Upper lobe of left lung (tissue), 6 donors: ENCODE measurements at places on chromosomes 12 and 14. TPM values are rescaled to one million over a fixed set of nuclear protein-coding genes. Genes with fewer than 3 reads are reported as not detected.

GRCh38 chr12:85673921-85674420 is 162.2 kb downstream of the RASSF9 start:
- H3K27me3 ChIP-seq: no peaks in the 10 kb centered on the region
- H3K4me3 ChIP-seq: no peak overlapping the region
- no peaks in the 10 kb centered on the region for H3K36me3 ChIP-seq
- H3K4me1 ChIP-seq: no peaks in the 10 kb centered on the region

DNA sequence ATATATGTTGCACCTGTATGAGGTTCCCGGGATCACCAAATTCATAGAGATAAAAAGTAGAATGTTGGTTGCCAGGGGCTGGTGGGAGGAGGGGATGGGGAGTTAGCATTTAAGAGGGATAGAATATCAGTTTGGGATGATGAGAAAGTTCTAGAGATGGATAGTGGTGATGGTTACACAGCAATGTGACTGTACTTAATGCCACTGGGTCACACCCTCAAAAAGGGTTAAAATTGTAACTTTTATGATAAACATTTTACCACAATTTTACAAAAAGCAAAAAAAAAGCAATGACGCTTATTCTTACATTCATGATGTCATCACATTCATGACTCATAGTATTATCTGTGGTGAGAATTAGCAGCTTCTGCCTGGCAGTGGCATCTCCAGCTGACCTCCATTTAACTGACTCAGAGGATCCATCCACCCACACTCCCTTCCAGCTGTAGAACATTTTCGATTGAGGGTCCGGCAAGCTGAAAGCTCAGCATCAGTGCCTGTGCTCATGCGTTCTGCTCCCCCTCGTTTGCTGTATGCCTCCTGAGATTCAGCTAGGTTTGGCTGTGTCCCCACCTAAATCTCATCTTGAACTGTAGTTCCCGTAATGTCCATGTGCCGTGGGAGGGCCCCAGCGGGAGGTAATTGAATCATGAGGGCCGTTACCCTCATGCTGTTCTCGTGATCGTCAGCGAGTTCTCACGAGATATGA is 64.8 kb upstream of the TMEM260 start:
- no peaks in the 10 kb centered on the region for H3K27me3 ChIP-seq
- H3K27ac ChIP-seq: no peak overlapping the region
- no peaks in the 10 kb centered on the region for H3K4me1 ChIP-seq
- no peak overlapping the region for H3K4me3 ChIP-seq
- H3K36me3 ChIP-seq: no peaks in the 10 kb centered on the region

The SLC6A15 gene
- total RNA-seq: not detected

DNA sequence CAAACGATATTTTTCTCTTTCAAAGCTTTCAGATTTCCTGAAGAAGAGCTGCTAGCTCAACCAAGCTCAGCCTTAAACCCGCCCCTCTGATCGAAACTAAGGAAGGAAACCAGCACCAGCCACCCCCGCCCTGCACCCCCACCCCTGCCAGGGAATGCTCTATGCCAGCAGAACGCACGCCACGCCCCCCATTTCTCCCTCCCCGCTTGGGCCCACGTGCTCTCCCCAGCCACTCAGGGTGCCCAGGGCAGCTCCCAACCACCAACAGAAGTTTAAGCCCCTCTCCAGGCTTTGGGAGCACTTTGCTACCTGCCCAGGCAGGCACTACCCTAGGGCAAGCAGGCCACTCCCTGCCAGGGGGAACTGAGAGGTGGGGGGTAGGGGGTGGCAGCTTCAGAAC is 18.8 kb upstream of the KRT78 start:
- no peak overlapping the region for H3K4me3 ChIP-seq
- H3K27me3 ChIP-seq: no peaks in the 10 kb centered on the region
- no peak overlapping the region for H3K27ac ChIP-seq
- peak; percentile 85 for DNase-seq
- peaks cover 29% of the 10 kb centered on the region for H3K4me1 ChIP-seq
- no peaks in the 10 kb centered on the region for H3K36me3 ChIP-seq

DNA sequence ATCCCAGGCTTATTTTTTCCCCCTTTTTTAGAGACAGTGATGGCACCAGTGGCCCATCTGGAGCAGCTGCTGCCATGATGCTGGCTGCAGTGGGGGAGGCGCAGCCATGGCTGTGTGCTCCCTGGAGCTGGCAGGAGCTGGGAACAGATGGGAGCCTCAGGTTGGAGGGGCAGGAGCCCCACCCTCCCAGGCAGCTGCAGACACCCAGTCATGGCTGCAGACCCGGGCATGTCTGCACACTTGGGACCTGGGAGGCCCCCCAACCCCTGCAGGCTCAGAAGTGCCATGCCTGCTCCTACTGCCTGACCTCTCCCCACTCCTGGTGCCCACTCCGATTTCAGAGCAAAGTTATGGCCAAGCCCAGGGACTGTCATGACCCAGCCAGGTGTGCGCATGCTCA is 25.1 kb downstream of the CDKL1 start:
- no peak overlapping the region for H3K27ac ChIP-seq
- peak; percentile 50 for DNase-seq
- no peaks in the 10 kb centered on the region for H3K4me1 ChIP-seq
- H3K4me3 ChIP-seq: no peak overlapping the region
- no peaks in the 10 kb centered on the region for H3K36me3 ChIP-seq

DNA sequence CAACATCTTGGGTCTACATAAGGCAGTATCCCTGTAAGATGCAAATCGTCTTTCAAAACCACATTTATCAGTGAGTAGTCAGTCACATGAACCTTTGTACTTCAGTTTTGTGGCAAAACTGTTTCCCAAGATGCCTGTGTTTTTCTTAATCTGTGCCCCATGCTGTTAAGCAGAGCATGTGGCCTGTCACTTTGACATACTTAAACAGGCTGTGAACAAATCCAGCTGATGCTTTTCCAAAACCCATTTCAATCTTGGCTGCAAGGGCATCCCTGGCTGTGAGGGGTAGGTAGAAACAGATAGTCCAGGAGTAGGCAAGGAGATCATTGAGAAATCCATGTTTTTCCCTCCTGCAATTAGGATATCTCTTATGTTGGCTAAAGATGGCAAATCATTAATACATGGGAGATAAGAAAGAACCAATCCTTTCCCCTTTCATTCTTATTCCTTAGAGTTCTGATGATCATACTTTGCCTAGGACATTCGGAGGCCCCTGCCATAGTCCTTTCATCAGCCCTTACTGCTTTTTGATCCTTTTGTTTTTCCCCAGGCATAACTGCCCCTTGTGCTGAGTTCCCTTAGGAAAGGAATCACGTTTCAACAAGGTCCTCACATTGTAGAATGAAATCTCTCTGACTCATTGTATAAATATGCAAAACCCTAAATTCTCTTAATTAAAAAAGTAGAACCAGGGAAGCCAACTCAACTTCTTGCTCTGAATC is 121.1 kb upstream of the EEA1 start:
- H3K4me3 ChIP-seq: no peak overlapping the region
- no peaks in the 10 kb centered on the region for H3K4me1 ChIP-seq
- H3K36me3 ChIP-seq: no peaks in the 10 kb centered on the region
- H3K27ac ChIP-seq: no peak overlapping the region
- H3K27me3 ChIP-seq: no peaks in the 10 kb centered on the region

GRCh38 chr14:69715725-69716477 is 51.0 kb upstream of the SRSF5 start:
- H3K36me3 ChIP-seq: peaks cover 25% of the 10 kb centered on the region
- peaks cover 84% of the 10 kb centered on the region for H3K4me1 ChIP-seq
- peak overlapping the region; percentile 78 for H3K27ac ChIP-seq
- no peak overlapping the region for H3K4me3 ChIP-seq
- DNase-seq: no peak
- no peaks in the 10 kb centered on the region for H3K27me3 ChIP-seq

GRCh38 chr12:101826766-101827368 is 3.9 kb downstream of the GNPTAB start:
- H3K27ac ChIP-seq: peak overlapping the region; percentile 17
- H3K4me1 ChIP-seq: peaks cover 52% of the 10 kb centered on the region
- H3K36me3 ChIP-seq: no peaks in the 10 kb centered on the region
- DNase-seq: peak; percentile 52

DNA sequence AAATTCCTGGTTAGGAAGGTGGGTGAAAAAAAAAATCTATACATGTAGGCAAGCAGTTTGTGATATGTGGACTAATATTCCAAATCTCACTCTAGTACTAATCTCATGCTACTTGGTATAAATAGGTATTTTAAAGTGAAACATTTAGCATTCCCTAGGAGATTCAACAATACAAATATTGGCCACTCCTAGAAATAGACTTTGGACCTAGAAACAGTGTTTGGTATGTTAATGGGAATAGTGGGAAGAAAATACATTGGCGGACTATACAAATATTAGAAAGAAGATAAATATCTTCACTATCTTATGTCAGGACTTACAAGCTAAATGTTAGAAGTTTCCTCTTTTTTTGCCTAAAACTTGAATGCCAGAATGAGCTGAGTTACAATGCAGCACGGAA is 28.2 kb downstream of the HIGD1C start:
- no peaks in the 10 kb centered on the region for H3K36me3 ChIP-seq
- H3K27me3 ChIP-seq: no peaks in the 10 kb centered on the region
- H3K4me3 ChIP-seq: no peak overlapping the region

DNA sequence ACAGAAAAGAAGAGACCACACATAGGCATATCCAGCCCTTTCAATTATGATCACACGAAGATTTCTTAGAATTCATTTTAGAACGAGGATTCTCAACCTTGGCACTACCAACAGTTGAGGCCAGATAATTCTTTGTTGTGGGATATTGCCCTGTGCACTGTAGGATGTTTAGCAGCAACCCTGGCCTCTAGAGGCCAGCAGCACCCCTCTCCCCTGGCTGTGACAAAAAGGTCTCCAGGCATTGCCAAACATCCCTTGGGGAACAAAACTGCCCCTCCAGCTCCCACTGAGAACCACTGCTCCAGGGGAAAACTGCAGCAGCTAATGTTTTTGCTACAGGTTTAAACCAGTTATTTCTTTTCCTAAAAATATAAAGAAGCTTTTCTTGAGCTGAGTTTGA is 7.1 kb downstream of the NT5DC3 start:
- no peak overlapping the region for H3K4me3 ChIP-seq
- H3K27me3 ChIP-seq: no peaks in the 10 kb centered on the region
- H3K4me1 ChIP-seq: no peaks in the 10 kb centered on the region
- no peak for DNase-seq
- no peaks in the 10 kb centered on the region for H3K36me3 ChIP-seq
- H3K27ac ChIP-seq: no peak overlapping the region

- no peaks in the 10 kb centered on the region for H3K36me3 ChIP-seq
- H3K4me1 ChIP-seq: no peaks in the 10 kb centered on the region
- no peak for DNase-seq
- H3K4me3 ChIP-seq: no peak overlapping the region
Observed at GRCh38 chr14:45785240-45785639, 532.2 kb upstream of the MIS18BP1 start.

GRCh38 chr12:133038118-133038709 is 905 bp downstream of the ZNF84 start:
- no peaks in the 10 kb centered on the region for H3K4me1 ChIP-seq
- H3K27me3 ChIP-seq: no peaks in the 10 kb centered on the region
- peak overlapping the region; percentile 83 for H3K4me3 ChIP-seq
- DNase-seq: no peak
- H3K36me3 ChIP-seq: peaks cover 10% of the 10 kb centered on the region

DNA sequence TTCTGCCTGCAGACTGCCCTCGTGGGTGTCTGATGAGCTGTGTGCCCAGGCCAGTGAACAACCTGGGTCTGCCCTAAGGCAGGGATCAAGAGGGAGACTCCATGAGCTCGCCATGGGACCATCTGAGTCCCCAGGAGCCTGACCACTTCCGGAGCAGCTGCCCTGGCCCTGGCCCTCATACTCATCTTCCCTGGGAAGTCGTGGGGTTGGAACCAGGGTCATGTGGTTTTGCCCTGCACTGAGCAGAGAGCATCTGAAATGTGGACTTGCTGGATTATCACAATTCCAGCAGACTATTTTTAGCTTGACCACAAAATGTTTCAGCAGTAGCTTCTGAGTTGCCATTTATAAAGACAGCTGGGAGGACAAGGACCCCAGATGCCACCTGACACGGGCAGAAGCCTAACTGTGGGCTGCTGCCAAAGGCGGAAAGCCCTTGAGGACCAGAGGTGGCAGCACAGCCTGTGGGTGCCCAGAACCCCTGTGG is 6.7 kb downstream of the BTBD6 start:
- no peak overlapping the region for H3K27ac ChIP-seq
- no peaks in the 10 kb centered on the region for H3K27me3 ChIP-seq
- no peak for DNase-seq
- peaks cover 36% of the 10 kb centered on the region for H3K36me3 ChIP-seq

DNA sequence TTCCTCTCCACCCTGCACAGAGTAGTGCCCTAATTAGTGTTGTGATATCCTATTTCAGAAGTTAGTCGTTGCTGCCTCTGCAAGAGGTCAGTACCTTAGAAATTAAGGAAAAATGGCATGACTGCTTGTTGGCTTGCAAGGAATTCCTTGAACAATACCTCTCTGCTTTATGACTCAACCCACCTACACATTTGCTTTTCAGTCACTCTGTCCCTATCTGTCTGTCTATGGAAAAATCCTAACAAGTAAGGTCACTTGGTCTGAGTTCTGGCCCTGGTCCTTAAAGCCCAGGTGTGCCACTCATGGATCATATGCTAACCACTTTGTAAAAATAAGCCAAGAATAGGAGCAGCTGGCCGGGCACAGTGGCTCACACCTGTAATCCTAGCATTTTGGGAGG is 116.4 kb upstream of the ATF1 start:
- H3K36me3 ChIP-seq: no peaks in the 10 kb centered on the region
- H3K27me3 ChIP-seq: no peaks in the 10 kb centered on the region
- H3K27ac ChIP-seq: no peak overlapping the region
- H3K4me1 ChIP-seq: no peaks in the 10 kb centered on the region

DNA sequence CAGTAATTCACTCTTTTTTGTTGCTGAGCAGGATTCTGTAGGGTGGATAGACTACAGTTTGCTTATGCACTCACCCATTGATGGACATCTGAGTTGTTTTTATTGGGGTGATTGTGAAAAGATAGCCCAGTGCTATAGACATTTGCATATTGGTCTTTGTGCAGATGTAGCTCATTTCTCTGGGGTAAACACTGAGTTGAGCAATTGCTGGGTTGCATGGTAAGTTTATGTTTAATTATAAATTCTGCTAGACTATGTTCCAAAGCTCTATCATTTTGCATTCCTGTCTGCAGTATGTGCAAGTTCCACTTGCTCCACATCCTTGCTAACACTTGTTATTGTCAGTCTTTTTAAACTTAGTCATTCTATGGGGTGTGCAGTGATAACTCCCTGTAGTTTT is 65.4 kb upstream of the RFLNA start:
- no peaks in the 10 kb centered on the region for H3K27me3 ChIP-seq
- H3K27ac ChIP-seq: no peak overlapping the region
- no peaks in the 10 kb centered on the region for H3K36me3 ChIP-seq
- DNase-seq: no peak
- peaks cover 12% of the 10 kb centered on the region for H3K4me1 ChIP-seq
- H3K4me3 ChIP-seq: no peak overlapping the region

GRCh38 chr12:95724767-95725166 is 65.8 kb downstream of the NTN4 start:
- H3K36me3 ChIP-seq: no peaks in the 10 kb centered on the region
- H3K27me3 ChIP-seq: no peaks in the 10 kb centered on the region
- H3K4me1 ChIP-seq: no peaks in the 10 kb centered on the region
- DNase-seq: no peak
- H3K27ac ChIP-seq: no peak overlapping the region
- H3K4me3 ChIP-seq: no peak overlapping the region

GRCh38 chr14:101217616-101218371 is 314.3 kb upstream of the RTL1 start:
- DNase-seq: no peak
- H3K36me3 ChIP-seq: no peaks in the 10 kb centered on the region
- no peaks in the 10 kb centered on the region for H3K27me3 ChIP-seq
- no peak overlapping the region for H3K27ac ChIP-seq
- H3K4me1 ChIP-seq: peaks cover 4% of the 10 kb centered on the region
- no peak overlapping the region for H3K4me3 ChIP-seq
